ENCODE measurements at places on chromosomes 1 and 21. TPM values are rescaled to one million over a fixed set of nuclear protein-coding genes. Genes with fewer than 3 reads are reported as not detected.

- no peak for DNase-seq
- no peaks in the 10 kb centered on the region for H3K36me3 ChIP-seq
- no peak overlapping the region for H3K27ac ChIP-seq
- no peak overlapping the region for H3K4me3 ChIP-seq
Observed at GRCh38 chr1:10186331-10187025, 23.9 kb upstream of the KIF1B start.

- H3K36me3 ChIP-seq = no peaks in the 10 kb centered on the region
- H3K4me3 ChIP-seq = no peak overlapping the region
- H3K4me1 ChIP-seq = no peaks in the 10 kb centered on the region
- H3K27me3 ChIP-seq = no peaks in the 10 kb centered on the region
Observed at GRCh38 chr1:206794294-206794908, 22.1 kb upstream of the IL10 start.

DNA sequence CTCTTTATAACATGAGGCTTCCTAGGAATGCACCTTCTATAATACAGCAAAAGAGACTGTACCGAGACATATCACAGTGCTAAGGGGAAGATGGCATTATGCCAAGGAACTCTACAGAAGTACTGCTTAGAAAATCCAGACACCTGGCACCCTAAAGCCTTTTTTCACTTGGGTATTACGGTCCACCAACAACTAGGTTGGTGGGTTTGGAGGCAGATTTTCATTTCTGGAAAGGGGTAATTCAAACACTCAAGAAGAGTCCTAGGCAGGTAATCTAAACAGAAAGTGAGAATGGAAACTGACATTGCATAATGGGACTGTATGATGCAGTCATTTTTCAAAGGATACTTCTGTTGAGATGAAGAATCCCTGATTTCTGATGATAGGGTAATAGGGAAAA lies 19.6 kb downstream of the SCMH1 start:
- H3K27ac ChIP-seq = no peak overlapping the region
- no peak overlapping the region for H3K4me3 ChIP-seq
- H3K27me3 ChIP-seq = no peaks in the 10 kb centered on the region
- H3K36me3 ChIP-seq = peaks cover 10% of the 10 kb centered on the region
- H3K4me1 ChIP-seq = peaks cover 8% of the 10 kb centered on the region

DNA sequence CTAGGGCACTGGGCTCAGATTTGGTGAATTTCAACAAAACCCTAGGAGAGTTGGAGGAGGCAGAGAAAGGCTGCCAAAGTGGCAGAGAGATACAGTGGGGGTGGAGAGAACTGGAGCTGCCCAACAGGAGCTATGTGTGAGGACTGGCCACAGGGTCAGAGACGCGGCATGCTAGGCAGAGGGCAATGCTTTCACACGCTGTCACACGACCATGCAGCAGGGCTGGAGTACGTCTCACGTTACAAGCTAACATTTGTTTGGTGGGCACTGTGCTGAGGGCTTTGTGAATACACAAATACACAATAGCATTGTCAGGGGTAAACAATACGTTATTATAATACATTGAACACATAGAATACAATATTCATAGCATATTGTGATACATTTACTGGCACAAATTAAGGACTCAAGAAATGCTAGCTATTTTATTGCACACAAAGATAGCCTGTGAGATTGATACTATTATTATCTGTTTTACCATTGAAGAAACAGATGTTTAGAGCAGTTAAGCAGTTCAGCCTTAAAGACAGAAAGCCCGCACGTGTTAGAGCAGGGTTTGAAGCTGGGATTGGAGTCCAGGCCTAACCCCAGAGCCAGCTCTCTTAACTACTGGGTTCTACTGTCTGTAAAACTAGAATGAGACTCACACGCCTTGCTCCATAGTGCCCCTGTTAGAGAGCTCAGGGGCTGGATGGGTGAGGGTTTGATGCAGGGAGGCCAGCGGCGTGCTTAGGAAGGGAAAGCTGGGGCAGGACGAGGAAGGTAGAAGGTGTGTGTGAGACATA lies 4.5 kb downstream of the RAB7B start:
- peaks cover 25% of the 10 kb centered on the region for H3K4me1 ChIP-seq
- H3K36me3 ChIP-seq = no peaks in the 10 kb centered on the region
- H3K27me3 ChIP-seq = peaks cover 16% of the 10 kb centered on the region
- H3K27ac ChIP-seq = no peak overlapping the region
- peak; percentile 42 for DNase-seq
- H3K4me3 ChIP-seq = no peak overlapping the region

CLCA4 gene
- not detected for total RNA-seq

All from GM23338 (cell line).